ENCODE measurements at places on chromosomes 16 and 17.

DNA sequence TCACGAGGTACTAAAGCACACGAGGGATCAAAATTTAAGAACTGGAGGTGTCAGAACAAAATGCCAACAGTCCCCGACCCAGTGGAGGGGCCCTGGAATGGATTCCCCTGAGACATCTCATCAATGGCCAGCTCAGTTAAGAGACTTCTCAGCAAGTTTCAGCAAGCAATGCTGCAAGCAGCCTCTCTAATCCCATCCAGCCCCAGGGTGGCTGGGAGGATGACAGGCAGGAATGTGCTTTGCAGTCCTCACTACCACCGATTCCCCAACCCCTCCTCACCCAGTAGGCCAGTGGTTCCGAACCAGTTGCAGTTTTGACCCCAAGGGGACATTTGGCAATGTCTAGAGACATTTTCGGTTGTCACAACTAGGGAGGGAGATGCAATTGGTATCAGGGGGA lies 8.7 kb downstream of the GPRC5B start:
- DNase-seq: no peak

GRCh38 chr17:66724581-66725341 lies 110.2 kb upstream of the CACNG5 start:
- peak; percentile 88 for DNase-seq

DNA sequence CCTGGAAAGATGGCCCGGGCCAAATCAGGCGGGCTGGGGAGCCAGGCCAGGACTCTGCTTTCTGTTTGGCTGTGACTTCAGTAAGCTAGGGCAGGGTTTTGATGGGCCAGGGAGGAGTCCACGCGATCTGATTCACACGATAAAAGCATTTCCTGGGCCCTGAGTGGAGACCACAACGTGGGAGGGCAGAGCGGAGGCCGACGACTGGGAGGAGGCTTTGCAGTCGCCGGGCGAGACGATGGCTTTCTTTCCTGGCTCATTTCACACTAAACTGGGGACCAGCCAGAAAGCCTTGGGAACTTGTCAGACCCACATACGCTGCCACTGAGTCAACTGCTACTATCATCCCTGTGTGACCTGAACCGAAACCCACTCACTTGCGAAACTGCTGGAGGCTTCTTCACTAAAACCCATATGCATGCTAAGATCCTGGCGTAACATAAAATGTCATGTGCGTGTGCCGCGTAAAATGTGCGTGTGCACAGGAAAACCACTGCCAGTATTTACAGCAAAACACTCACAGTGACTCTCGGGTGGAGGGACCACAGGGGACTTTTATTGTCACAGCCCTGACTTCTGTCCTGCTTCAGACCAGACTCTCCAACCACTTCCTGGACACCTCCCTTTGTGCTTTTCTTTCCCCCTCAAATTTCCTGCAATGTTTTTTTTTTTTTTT lies 14.2 kb upstream of the RHBDF2 start:
- DNase-seq: no peak

- DNase-seq: no peak
Measured at GRCh38 chr16:85989863-85990643, 91.1 kb downstream of the IRF8 start.

GRCh38 chr17:28989028-28989427 lies 16.8 kb downstream of the SEZ6 start:
- DNase-seq: no peak

- no peak for DNase-seq
Measured at GRCh38 chr16:83971165-83972130, 3.4 kb downstream of the NECAB2 start.

GRCh38 chr17:48060249-48060648 lies 12.1 kb downstream of the NFE2L1 start:
- no peak for DNase-seq

DNA sequence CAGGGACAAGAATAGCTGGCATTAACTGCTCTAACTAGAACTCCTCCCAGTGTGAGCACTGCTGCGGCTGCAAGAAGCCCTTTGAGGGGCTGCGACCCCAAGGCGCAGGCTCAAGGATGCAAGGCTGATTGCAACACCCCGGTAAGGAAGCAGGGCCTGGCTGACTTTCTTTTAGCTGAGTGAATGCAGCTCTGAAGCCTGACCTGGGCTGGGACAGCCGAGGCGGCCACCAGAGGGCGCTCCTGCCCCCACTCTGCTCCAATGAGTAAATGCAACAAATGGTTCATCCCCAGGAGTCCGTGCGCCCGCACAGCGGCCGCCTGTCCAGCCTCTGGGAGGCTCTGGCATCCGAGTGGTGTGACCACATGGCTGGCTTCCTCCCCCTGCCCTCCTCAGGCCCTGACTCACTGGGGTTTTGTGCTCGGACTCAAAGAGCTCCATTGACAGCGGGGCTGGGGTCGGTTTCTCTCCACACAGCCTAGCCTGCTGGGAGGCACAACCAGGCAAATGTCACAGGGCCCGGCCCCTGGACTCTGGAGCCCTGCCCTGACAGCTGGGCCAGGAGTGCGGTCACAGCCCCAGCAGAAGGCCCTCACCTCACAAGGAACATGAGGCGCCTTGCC lies at the start of gene SMIM5:
Gene SMIM5 (plus strand): TSS at position 572 of the 623 bp plus-strand sequence. CDS start 6,768 bp downstream, outside the sequence.
- peak; percentile 80 for DNase-seq

- no peak for DNase-seq
Measured at GRCh38 chr17:70089513-70090148, 14.6 kb downstream of the KCNJ16 start.

DNA sequence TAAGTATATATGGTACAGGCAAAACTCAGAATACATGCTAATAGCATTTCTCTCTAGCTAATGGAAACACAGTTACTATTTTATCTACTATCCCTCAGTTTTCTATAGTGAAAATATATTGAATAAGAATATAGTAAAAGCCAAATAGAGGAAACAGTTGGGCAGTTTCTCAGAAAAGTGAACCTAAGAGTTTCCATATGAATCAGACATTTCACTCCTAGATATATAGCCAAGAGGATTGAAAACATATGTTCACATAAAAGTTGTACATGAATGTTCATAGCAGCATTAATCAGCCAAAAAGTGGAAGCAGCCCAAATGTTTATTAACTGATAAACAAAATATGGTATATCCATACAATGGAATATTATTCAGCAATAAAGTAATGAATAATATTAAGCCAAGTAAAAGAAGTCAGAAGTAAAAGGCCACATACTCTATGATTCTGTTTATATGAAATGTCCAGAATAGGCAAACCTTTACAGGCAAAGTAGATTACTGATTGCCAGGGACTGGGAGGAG lies 134.6 kb downstream of the CYB561 start:
- no peak for DNase-seq

DNA sequence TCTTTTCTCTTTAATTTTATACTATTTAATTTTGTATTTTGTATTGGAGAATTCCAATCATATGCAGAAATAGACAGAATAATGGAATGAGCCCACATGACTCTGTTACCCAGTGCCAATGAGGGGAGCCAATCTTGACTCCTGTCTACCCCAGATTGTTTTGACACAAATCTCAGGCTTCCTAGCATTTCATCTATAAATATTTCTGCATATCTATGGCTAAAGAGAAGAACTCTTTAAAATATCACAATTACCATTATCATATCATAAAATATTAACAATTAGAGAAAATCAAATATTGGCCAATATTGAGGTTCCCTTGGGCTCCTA lies 23.7 kb downstream of the ATP2C2 start:
- DNase-seq: no peak

GRCh38 chr17:44922746-44923470 lies 7.6 kb upstream of the GFAP start:
- DNase-seq: no peak

GRCh38 chr17:9071016-9071415 lies 49.7 kb downstream of the NTN1 start:
- DNase-seq: no peak

GRCh38 chr17:46732754-46733398 lies 85.6 kb downstream of the WNT3 start:
- DNase-seq: no peak

- DNase-seq: peak; percentile 16
Measured at GRCh38 chr17:43671031-43671692, 9.4 kb upstream of the MEOX1 start.

- DNase-seq: no peak
Measured at GRCh38 chr17:43987131-43988021, 17.0 kb upstream of the NAGS start.

- DNase-seq: no peak
Measured at GRCh38 chr16:68839831-68840230, 3.5 kb upstream of the TANGO6 start.

GRCh38 chr17:74210191-74211140 lies 2.9 kb upstream of the TTYH2 start:
- peak; percentile 61 for DNase-seq

DNA sequence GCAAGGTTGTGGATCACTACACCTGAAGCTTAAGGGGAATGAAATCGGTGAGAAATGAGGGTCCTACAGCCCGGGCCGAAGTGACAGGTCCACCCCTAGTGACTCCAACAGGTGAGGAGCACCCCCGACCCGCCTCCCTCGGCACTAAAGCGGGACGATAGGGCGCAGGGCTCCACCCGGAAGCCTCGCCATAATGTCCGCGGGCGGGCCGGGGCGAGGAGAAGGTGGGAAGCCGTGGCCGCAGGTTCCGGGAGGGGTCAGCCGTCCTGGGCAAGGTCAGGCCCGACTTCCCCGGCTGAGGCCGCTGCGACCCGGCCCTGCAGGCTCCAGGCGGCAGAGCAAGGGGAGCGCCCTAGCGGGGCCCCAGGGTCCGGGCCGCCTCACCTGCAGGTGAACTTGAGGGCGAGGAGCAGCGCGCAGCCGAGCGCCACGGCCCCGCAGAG lies 543 bp downstream of the TXNDC11 start:
- no peak for DNase-seq

DNA sequence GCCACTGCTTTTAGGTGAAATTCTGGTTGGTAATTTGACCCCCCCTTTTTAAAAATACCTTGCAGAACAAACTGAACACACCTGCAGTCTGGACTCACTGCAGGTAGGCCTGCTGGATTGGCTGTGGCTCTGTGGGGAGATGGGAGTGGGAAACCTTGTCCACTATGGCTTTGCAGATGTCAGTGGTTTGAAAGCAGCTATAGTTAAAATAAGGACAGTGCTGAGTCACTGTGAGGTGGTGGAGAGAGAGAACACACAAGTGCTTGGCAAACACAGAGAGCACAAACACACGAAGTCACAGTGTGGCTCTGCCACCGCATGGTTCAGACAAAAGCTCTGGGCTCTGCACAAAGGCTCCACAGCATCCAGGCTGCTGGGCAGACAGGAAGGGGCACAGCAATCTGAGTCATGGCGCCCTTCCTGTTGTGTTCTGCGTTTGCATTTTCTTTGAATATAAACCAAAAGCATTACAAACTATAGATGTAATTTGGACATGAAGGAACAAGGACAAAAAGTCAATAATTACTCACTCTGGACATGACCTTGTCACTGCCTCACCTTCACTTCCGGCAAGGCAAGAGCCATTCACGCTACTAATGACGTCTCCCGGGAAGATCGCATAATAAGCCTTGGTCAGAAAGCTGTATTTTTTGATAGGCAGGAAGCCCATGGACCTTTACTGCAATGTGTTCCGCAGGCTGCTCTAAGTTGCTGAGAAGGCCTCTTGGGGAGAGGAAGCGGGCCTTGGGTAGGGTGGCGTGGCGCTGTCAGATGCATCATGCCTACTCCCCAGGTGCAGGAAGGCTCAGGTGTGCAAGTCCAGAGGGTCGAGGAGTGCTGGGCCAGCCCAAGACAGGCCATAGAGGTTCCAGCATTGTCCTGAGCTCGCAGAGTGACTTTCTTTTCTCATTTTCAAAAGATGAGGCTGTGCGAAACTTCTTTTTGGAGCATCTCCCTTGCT lies 60.1 kb upstream of the MED9 start:
- peak; percentile 51 for DNase-seq

GRCh38 chr17:13518261-13519000 lies 83.3 kb downstream of the HS3ST3A1 start:
- no peak for DNase-seq

Measured in NCI-H2081 (cell line).